ENCODE measurements at places on chromosomes 2 and 18. TPM values are rescaled to one million over a fixed set of nuclear protein-coding genes. Genes with fewer than 3 reads are reported as not detected.

GRCh38 chr2:219218217-219218731 lies 484 bp downstream of the ABCB6 start:
- peak; percentile 92 for DNase-seq
- no peaks in the 10 kb centered on the region for H3K27me3 ChIP-seq
- peak overlapping the region; percentile 84 for H3K4me3 ChIP-seq
- peaks cover 48% of the 10 kb centered on the region for H3K36me3 ChIP-seq
- H3K27ac ChIP-seq: peak overlapping the region; percentile 81

DNA sequence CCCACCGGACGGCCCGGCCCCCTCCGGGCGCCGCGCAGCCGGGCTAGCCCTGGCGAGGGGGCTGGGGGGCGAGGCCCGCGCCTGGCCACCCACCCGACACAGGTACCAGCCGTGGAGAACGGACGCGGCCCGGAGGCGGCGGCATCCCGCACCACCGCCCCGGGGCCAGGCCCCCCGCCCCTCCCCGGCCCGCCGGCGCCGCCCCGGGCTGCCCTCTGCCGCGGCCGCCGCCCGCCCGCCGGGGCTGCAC lies 405 bp downstream of the SOS1 start:
- peak overlapping the region; percentile 74 for H3K27ac ChIP-seq
- no peaks in the 10 kb centered on the region for H3K27me3 ChIP-seq
- no peaks in the 10 kb centered on the region for H3K4me1 ChIP-seq

DNA sequence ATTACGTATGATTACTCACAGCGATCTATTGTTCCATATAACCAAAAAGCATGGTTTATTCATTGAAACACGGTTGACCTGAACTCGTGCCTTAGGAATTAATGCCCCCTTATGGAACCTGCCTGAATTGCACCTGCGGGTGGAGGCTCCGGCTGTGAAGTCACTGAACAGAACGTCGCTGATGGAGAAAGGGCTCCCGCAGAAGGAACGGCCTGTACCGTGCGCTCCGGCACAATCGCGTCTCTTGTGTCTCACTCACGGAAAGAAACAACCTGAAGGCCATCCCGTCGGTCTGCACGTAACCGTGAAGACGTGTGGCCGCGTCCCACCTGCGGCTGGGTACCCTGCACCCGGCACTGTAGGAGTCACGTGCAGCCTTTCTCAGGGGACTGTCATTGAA lies 133.1 kb downstream of the NFATC1 start:
- H3K4me3 ChIP-seq: no peak overlapping the region
- no peaks in the 10 kb centered on the region for H3K4me1 ChIP-seq
- peaks cover 14% of the 10 kb centered on the region for H3K36me3 ChIP-seq
- no peak overlapping the region for H3K27ac ChIP-seq
- peak; percentile 93 for DNase-seq

DNA sequence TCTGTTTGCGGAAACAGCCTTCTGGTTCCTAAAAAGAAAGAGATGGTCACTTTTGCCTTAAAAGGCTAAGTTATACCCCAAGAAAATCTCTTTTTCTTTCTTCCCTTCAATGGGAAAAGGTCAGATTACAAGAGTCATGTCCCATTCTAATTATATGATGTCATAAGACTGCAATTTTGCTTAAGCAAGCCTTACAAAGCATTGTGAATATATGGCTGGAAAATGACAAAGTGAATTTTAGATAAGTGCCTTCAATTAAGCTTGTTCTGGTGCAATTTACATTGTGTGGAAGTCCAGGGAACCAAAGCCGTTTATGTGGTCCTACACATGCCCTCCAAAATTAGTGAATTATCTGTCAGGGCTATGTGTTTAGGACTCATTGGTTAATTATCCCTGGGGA lies 7.6 kb upstream of the BMP10 start:
- H3K36me3 ChIP-seq: no peaks in the 10 kb centered on the region
- H3K4me3 ChIP-seq: no peak overlapping the region
- no peak overlapping the region for H3K27ac ChIP-seq
- peaks cover 9% of the 10 kb centered on the region for H3K27me3 ChIP-seq
- DNase-seq: no peak
- peaks cover 8% of the 10 kb centered on the region for H3K4me1 ChIP-seq

DNA sequence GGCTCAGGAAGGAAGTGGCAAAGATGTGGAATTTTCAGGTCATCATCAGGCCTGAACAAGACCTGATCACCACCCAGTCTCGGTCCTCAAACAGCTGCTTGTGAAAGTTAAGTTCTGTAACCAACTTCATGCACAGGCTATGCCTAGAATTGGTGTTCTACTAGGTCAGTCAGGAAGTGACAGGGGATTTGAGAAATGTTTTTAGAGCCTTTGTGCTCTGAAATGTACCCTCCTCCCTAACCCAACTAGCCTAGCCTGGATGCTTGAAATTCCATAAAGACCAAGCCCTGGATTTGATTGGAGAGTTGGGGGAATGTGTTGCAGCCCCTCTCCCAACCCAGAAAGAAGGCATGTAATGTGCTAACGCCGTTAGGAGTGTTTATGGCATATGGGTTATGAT lies 63.3 kb downstream of the TGOLN2 start:
- peaks cover 14% of the 10 kb centered on the region for H3K36me3 ChIP-seq
- no peak for DNase-seq
- H3K4me3 ChIP-seq: no peak overlapping the region
- H3K27me3 ChIP-seq: no peaks in the 10 kb centered on the region
- H3K4me1 ChIP-seq: peaks cover 12% of the 10 kb centered on the region

DNA sequence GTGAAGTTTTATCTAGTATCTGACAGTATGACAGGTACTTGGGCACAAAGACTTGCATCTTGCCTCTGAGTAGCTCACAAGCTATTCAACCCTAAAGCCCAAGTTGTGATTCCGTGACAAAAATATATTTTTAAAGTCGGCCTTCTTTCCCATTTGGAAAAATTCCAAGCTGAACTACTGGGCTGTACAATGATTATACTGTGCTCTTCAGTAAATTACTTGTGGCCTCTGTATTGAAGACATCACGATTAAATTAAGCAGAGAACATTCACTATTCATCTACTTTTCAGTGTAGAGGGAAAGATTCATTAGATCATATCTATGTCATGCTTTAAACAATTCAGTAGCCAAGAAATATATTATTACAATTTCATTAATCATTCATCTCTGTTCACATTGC lies 282.2 kb downstream of the CDH2 start:
- DNase-seq: no peak
- no peaks in the 10 kb centered on the region for H3K36me3 ChIP-seq
- peaks cover 48% of the 10 kb centered on the region for H3K27me3 ChIP-seq
- H3K4me1 ChIP-seq: peaks cover 13% of the 10 kb centered on the region
- H3K27ac ChIP-seq: no peak overlapping the region

GRCh38 chr2:227759411-227760118 lies 13.9 kb downstream of the SCYGR8 start:
- H3K36me3 ChIP-seq: no peaks in the 10 kb centered on the region
- H3K27ac ChIP-seq: no peak overlapping the region
- peak; percentile 71 for DNase-seq
- peaks cover 2% of the 10 kb centered on the region for H3K4me1 ChIP-seq
- no peak overlapping the region for H3K4me3 ChIP-seq
- H3K27me3 ChIP-seq: no peaks in the 10 kb centered on the region

GRCh38 chr18:76456018-76456750 lies 38.9 kb downstream of the ZNF516 start:
- H3K27ac ChIP-seq: no peak overlapping the region
- peaks cover 6% of the 10 kb centered on the region for H3K36me3 ChIP-seq
- H3K4me3 ChIP-seq: no peak overlapping the region
- H3K4me1 ChIP-seq: peaks cover 33% of the 10 kb centered on the region
- no peaks in the 10 kb centered on the region for H3K27me3 ChIP-seq
- DNase-seq: peak; percentile 48

Gene POTEF
- total RNA-seq: 0.38 TPM

Gene DSG1
- total RNA-seq: not detected

Gene LCT
- not detected for total RNA-seq

Gene CNGA3
- 0.33 TPM for total RNA-seq
